Midbrain (tissue), 1 donor: ENCODE measurements at places on chromosomes 1 and 21.

GRCh38 chr1:94118013-94118412, 2.9 kb downstream of the ABCA4 start:
- no peak for DNase-seq

GRCh38 chr1:97091263-97091662, 369.7 kb downstream of the PTBP2 start:
- no peak for DNase-seq

- no peak for DNase-seq
Measured at GRCh38 chr21:36964398-36964797, 2.1 kb downstream of the HLCS start.

DNA sequence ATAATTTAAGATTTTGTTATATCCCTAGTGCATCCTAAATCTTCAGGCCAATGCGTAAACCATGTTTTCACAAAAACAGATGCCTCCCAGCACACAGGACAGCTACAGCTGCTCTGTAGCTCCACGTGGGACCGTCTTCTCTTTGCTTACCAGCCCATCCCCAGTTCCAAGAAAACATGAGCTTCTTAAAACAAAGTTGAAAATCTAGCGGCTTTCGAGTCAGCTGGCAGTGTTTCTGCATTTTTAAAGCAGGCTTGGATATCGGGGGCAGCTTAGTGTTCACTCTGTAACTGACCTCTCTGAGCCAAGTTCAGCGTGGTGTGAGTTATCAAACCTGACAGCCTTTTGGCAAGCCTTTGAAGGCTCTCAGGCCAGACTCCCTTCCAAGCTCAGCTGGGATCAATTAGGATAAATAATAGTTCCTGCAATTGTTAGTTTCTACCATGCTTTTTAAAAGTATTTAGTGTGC, 881.5 kb downstream of the LTN1 start:
- no peak for DNase-seq

GRCh38 chr1:203033287-203033686, 7.0 kb downstream of the PPFIA4 start:
- no peak for DNase-seq
